ENCODE measurements at places on chromosomes 16 and 17.
A peak's percentile ranks its signal among the peaks of the same experiment; 100 is the strongest.

GRCh38 chr17:30720013-30720471 lies 104.5 kb downstream of the CRLF3 start:
- DNase-seq, result no peak

DNA sequence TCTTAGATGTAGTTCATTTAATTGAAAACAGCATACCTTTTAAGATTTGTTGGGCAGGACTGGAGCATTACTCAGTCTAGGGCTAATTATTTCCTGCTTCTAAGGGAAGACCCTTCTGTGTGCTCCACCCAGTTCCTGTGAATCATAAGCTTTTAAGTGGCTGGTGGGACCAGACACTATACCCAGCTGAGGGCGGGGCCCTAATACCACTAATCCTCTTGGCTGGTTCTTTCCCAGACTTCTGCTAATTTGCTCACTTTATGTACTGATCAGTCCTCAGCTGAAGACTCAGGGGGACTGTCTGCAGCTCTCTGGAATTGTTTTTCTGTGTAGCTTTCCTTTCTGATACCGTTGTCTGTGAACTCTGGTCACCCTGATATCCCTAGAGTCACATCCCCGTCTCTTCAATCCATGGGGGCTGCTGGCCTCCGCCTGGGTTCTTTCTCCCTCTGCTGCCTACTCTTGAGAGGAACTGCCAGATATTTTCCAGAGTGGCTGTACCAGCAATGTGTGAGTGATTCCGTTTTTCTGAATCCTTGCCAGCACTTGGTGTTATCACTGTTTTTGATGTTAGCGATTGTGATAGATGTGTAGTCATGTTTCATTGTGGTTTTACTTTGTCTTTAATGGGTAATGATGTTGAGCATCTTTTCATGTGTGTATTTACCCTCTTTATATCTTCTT lies 35.1 kb downstream of the MFSD11 start:
- DNase-seq, result peak; percentile 93

GRCh38 chr17:74152591-74153455 lies 50.7 kb upstream of the RPL38 start:
- DNase-seq, result no peak

GRCh38 chr16:2967211-2967631 lies 1.9 kb upstream of the PAQR4 start:
- no peak for DNase-seq

DNA sequence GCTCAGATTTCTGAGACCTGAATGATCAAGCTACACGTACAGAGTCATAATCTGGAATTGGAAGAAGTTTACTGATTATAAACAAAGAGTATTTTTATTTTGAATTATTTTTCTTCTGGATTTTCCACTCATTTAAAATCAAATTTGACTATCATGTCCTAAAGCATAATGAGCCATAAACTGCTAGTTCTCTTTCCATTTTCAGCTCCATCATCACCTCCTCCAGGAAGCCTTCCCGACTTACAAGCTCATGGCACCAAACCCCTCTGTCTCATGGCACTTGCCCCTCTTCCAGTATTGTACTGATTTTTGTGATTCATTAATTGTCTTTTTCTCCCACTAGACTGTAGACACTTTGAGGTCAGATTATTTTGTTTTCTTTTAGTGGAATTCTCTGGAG lies 35.9 kb downstream of the IRX6 start:
- DNase-seq, result no peak

- no peak for DNase-seq
Observed at GRCh38 chr17:51653878-51654277, 393.5 kb downstream of the UTP18 start.

- no peak for DNase-seq
Observed at GRCh38 chr17:73888862-73889261, 244.6 kb upstream of the SDK2 start.

GRCh38 chr17:57439651-57440050 lies 183.3 kb downstream of the MSI2 start:
- no peak for DNase-seq

DNA sequence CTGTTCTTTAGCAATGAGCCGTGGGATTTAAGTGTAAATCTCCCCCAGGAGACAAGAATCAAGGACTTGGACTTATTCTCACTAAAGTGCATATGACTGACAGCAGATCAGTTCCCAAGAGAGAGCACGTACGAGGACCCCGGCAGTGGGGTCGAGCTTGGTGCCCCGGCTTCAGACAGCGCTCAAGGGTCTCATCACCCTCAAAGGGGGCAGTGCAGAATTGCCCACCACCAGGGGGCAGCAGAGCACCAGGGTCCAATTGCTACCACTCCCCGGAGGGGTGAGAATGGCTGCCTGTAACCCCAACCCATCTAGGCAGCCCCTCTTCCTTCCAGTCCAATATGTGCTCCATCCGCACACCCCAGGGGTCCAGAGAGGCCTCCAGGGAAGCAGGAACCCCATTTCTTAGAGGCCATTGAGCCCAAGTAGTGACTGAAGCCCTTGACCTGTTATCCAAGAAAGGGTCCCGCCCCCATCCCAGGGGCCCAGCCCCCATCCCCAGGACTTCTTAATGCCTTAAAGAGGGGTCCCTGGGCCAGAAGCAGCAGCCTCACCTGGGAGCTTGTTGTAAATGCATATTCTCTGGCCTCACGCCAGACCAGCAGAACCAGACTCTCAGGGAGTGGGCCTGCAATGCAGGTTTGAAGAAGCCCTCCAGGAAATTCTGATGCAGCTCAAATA lies 86.1 kb downstream of the ZDHHC7 start:
- no peak for DNase-seq

DNA sequence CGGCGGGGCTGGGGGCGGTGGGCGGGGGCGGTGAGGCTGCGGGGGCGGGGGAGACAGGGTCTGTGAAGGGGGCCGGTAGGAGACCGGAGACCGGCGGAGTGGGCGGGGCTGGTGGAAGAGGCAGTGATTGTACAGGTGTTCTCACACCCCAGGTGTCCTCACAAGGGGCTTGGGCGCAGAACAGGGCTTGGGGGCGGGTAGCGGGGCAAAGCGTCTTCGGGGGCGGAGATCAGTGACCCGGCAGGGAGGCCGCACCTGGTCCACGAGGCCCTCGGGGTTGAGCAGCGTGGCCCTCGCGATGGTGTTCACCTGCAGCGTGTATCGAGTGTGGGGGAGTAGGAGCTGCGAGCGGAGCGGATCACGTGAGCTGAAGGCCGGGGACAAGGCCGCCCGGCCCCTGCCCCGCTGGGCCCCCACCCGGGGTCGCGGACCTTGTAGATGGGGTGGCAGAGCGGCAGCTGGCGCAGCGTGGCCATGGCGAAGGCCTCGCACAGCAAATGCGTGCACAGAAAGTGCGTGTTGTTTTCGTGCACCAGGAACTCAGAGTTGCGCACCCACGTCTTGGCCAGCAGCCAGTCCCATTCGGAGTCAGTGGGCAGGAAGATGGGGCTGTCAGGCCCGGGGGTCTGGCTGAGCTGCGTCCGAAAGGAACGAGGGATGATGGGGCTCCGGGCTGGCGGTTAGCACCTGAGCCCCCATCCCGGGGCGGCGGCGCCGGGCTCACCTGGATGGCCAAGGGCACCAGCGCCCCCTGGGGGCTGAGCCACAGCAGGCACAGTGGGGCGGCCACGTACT lies 8.5 kb downstream of the ALOXE3 start:
- no peak for DNase-seq

DNA sequence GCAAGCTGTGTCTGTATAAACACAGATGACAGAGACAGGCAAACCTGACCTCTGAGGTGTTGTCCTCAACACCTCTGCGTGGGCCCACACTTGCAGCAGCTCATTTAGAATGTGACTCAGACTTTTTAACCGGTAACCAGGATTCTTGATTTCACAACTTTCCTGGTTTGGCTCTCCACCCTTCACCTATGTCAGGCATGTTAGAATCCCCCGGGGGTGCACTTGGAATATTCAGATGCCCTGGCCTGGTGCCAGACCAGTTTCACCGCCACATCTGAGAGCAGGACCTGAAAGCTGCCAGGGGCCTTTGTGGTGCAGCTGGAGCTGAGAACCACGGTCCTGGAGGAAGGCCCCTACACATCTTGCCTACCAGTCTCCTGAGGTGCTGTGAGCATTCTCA lies 4.8 kb downstream of the DHODH start:
- peak; percentile 37 for DNase-seq
